Activated T-cell treated with anti-CD3 and anti-CD28 coated beads, Interleukin-2, amount 50 U/mL, for 72 hours (primary cell): ENCODE measurements at places on chromosomes 1 and 21. TPM values are rescaled to one million over a fixed set of nuclear protein-coding genes. Genes with fewer than 3 reads are reported as not detected.

- peaks cover 9% of the 10 kb centered on the region for H3K36me3 ChIP-seq
- no peak for DNase-seq
- H3K27me3 ChIP-seq: no peaks in the 10 kb centered on the region
- no peak overlapping the region for H3K4me3 ChIP-seq
- H3K27ac ChIP-seq: peak overlapping the region; percentile 63
These were observed 28.7 kb downstream of the ACBD3 start for GRCh38 chr1:226157761-226158316.

- no peak for DNase-seq
- H3K27ac ChIP-seq: no peak overlapping the region
- no peaks in the 10 kb centered on the region for H3K27me3 ChIP-seq
- no peaks in the 10 kb centered on the region for H3K36me3 ChIP-seq
These were observed 71.2 kb downstream of the PCNX2 start for GRCh38 chr1:233224311-233224710.

- peak; percentile 27 for DNase-seq
- peaks cover 4% of the 10 kb centered on the region for H3K36me3 ChIP-seq
- H3K4me1 ChIP-seq: peaks cover 7% of the 10 kb centered on the region
- peak within 1 kb of the TSS; percentile 92 for H3K4me3 ChIP-seq
- peaks cover 77% of the 10 kb centered on the region for H3K27me3 ChIP-seq
These were observed at the start of gene MARK1 for GRCh38 chr1:220527908-220528678. Gene MARK1 (plus strand): TSS chr1:220528136. CDS start chr1:220528823, 687 bp downstream.

GRCh38 chr1:106063510-106063909 is 993.0 kb upstream of the PRMT6 start:
- no peak for DNase-seq
- H3K36me3 ChIP-seq: no peaks in the 10 kb centered on the region
- no peak overlapping the region for H3K4me3 ChIP-seq
- H3K4me1 ChIP-seq: no peaks in the 10 kb centered on the region
- no peaks in the 10 kb centered on the region for H3K27me3 ChIP-seq

- no peak overlapping the region for H3K4me3 ChIP-seq
- H3K36me3 ChIP-seq: no peaks in the 10 kb centered on the region
- no peaks in the 10 kb centered on the region for H3K27me3 ChIP-seq
- H3K27ac ChIP-seq: no peak overlapping the region
- no peak for DNase-seq
These were observed 14.0 kb upstream of the TCEA3 start for GRCh38 chr1:23438545-23438944.

- no peaks in the 10 kb centered on the region for H3K36me3 ChIP-seq
- peaks cover 20% of the 10 kb centered on the region for H3K4me1 ChIP-seq
- peak overlapping the region; percentile 16 for H3K4me3 ChIP-seq
- peaks cover 15% of the 10 kb centered on the region for H3K27me3 ChIP-seq
These were observed 95.6 kb downstream of the RGS2 start for GRCh38 chr1:192904438-192904895.

The ADGRL2 gene
- total RNA-seq: not detected

The RGS13 gene
- not detected for total RNA-seq
